ENCODE measurements at places on chromosomes 11 and 22. TPM values are rescaled to one million over a fixed set of nuclear protein-coding genes. Genes with fewer than 3 reads are reported as not detected.

DNA sequence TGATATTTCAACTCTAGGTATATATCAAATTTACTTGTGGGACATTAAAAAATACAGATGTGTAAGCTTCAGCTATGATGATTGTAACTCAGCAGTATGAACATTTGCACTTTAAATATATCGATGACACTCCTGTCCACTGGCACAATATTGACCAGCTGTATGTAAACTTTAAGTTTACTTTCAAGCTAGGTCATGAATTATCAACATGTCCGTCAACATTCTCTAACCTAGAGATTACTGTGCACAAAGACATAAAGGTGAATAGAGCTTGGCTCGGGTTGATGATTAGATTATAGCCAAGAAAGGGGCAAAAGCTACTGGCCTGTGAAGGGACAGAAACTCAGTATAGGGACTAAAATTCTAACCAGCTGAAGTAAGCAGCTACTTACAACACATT is 286.6 kb downstream of the SWAP70 start:
- no peak for DNase-seq

DNA sequence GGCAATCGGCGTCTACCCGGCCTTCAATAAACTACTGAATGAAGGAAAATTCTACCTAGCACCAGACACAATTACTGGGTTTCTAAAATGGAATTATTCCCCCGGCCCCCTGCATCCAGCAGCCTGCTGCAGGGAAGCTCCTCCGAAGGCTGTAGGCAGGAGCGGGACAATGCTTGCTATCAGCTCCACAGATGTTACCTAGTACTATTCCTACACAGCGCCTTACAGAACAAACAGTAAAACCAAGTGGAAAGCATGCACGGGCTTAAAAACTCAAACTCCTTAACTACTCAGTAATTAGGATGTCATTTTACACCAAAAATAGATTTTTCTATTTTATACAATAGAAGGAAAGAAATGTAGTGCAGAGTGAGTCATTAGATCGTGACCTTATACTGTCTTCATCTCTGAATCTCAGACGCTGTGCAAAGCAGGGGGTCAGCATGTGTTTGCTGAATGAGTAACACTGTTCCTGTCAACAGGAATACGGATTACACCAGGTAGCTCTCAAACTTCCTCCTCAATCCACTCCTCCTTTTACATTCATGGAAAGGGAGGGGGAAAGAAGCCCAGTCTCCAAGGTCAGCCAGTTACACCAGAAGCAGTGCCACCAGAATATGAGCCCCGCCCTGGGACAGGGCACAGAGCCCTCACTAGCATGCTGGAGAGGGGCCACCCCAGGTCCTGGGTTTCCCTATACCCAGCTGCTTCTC is 74.9 kb downstream of the PACSIN2 start:
- DNase-seq: no peak

- DNase-seq: peak; percentile 39
Observed at GRCh38 chr11:1436468-1437039, 46.8 kb downstream of the BRSK2 start.

Gene PLA2G6
- total RNA-seq: 29.4 TPM

Gene TSGA10IP
- total RNA-seq: 7.3 TPM

Gene APOL4
- 0.82 TPM for total RNA-seq

All from neural progenitor cell (in vitro differentiated cells).